ENCODE measurements at places on chromosomes 11 and 22.

- no peak for DNase-seq
Observed at GRCh38 chr11:36014898-36015665, 71.2 kb downstream of the LDLRAD3 start.

- no peak for DNase-seq
Observed at GRCh38 chr11:124865902-124866851, 945 bp downstream of the ROBO3 start.

- DNase-seq, result no peak
Observed at GRCh38 chr22:43481568-43482317, 69.9 kb downstream of the MPPED1 start.

DNA sequence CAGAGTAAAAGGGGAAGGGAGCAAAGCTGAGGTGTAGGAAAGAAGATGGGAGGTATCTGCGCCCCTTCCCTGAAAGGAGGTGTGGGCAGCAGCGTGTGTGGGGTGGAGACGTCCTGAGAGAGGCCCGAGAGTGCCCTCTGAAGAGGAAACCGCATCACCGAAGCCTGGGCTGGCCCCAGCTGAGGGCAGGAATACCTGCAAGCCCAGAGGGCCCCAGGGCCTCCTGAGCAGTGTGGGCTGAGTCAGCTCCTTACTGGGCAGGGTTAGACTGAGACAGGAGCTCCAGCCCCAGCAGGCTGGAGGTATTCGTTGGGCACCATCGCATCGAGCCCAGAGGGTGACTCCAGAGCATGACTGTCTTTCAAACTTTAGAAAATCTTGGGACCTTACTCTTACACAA lies 534.0 kb upstream of the B3GAT1 start:
- no peak for DNase-seq

GRCh38 chr11:12581416-12581815 lies 92.8 kb upstream of the TEAD1 start:
- DNase-seq, result no peak

- no peak for DNase-seq
Observed at GRCh38 chr11:45948356-45948755, 25.9 kb downstream of the LARGE2 start.

GRCh38 chr11:86444981-86445380 lies 70.3 kb downstream of the CCDC81 start:
- no peak for DNase-seq

GRCh38 chr11:75796091-75796435 lies 18.9 kb upstream of the UVRAG start:
- DNase-seq, result no peak

DNA sequence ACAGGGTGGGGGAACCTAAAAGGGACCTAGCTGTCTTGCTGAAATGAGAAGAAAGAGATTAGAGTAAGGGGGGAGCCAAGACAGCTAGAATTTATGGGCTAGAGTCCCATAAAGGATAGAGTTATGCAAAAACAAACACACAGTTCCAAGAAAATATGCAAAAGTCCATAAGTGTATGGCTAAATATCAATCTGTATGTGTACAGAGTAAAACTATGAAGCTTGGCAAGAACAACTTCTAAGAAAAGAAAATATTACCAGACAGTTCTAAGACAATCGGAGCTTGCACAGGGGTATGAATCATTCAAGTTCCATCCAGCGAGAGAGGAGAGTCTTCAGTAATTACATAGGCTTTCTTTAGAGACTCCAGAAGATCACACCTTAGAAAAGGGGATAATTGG lies 41.8 kb downstream of the GDPD4 start:
- no peak for DNase-seq

GRCh38 chr11:57905439-57905838 lies 118.2 kb upstream of the OR9Q1 start:
- no peak for DNase-seq

GRCh38 chr22:28017558-28017820 lies 98.4 kb upstream of the PITPNB start:
- DNase-seq, result no peak

DNA sequence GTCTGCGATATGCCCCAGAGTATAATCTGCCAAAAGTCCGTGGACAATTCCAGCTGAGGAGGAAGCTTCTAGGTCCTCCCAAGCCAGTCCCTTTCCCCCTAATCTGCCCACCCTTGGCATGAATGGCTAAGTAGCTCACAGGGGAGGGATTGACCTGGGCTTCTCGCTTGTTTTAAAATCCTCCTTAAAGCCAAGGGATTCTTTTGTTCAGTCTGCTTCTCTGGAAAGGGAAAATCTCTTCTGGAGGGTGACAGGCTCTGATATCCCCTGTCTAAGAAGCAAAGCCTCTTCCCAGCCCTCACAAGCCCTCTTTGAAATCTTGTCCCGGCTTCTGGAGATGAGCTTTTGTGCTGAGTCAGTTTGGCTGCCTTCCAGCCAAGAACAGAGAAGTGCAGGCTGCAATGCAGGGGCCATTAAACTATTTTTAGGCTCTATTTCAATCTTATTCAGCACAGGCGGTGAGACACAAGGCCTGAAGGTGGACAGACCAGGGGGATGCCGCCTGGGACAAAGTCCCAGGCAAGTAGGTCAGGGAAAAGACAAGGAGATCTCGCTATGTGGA lies 23.9 kb downstream of the NEFH start:
- DNase-seq, result no peak

DNA sequence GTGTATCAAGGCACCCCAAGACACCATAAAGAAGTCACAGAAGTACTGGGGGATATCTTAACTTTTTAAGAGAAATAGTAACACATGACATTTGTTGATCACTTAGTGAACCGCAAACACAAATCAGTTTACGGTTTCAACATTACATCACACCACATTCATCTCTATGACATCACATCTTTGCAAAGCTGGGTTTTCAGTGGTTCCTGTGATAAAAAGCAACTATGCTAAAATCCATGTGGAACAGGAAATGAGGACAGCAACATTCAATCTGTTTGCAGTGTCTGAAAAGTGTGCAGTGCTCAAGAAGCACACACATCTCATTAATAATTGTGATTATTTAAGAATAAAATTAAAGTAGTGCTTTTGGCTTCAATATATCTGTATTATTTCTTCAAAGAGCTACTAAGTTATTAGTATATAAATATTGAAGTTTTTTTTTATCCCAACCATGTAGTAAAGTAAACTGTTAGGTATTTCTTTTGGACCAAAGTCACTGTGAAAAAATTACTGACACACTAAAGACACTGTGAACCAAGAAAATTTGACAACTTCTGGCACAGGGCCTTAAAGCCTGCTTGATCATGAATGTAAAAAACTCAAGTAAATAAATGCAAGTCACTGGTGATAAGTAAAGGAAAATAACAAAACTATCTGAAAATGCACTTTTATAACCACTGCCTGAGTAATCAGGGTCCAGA lies 156.0 kb upstream of the SOX6 start:
- DNase-seq, result no peak

- no peak for DNase-seq
Observed at GRCh38 chr11:125072218-125072960, 9.3 kb downstream of the SLC37A2 start.

GRCh38 chr22:43419371-43420080 lies 7.7 kb downstream of the MPPED1 start:
- DNase-seq, result no peak

DNA sequence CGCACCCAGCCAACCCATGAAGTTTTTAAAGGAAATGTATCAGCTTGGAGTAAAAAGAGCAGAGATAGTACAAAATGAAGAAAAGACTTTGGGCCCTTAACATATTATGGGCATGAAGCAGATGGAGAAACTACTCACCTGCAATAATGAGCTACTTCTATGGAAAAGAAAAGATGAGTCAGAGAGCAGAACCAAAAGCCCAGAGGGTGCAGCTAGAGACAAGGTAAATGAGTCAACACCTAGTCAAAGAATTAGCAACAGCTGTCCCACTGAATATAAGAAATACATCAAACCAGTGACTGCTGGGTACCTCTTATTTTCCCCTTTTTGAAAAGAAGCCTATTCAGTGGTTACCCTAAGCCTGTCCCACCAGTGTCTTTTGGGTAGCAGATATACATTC lies 61.8 kb downstream of the RPL27A start:
- DNase-seq, result no peak

- no peak for DNase-seq
Observed at GRCh38 chr22:48823941-48824340, 1003.7 kb downstream of the BRD1 start.

DNA sequence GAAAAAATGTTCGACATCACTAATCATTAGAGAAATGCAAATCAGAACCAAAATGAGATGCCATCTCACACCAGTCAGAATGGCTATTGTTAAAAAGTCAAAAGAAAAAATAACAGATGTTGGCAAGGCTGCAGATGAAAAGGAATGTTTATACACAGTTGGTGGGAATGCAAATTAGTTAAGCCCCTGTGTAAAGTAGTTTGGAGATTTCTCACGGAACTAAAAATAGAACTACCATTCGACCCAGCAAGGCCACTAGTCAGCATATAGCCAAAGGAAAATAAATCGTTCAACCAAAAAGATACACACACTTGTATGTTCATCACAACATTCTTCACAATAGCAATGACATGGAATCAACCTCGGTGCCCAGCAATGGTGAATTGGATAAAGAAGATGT lies 503.2 kb downstream of the OPCML start:
- no peak for DNase-seq

All from activated naive CD4-positive, alpha-beta T cell (primary cell).